Activated CD4-positive, alpha-beta T cell treated with anti-CD3 and anti-CD28 coated beads, Interleukin-2, amount 10 ng/mL, durations not matched to agents 7 days and 5 days (primary cell): ENCODE measurements at places on chromosomes 12 and 14.

- peak; percentile 46 for DNase-seq
These were observed 8.4 kb downstream of the CCDC197 start for GRCh38 chr14:94005324-94006073.

DNA sequence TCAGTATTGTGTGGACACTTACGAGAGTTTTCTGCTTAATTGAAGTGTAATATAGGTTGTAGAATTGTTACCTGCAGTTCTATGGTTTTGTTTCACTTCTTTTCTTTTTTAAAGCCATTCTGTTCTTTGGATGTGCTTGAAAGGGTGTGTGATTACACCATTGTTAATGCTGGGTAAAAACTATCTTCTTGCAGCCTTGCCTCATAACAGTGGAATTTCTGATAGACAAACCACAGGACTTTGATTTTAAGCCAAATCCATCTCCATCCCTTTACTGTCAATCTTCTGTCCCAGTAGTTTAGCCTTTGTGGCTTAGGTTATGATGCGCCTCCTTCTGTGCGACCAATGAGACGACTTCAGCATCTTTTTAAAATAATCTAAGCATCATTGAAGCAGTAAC lies 182.3 kb downstream of the PELI2 start:
- no peak for DNase-seq

GRCh38 chr12:89355243-89356068 lies 3.2 kb upstream of the DUSP6 start:
- no peak for DNase-seq

GRCh38 chr12:49693931-49694444 lies 13.2 kb downstream of the FMNL3 start:
- DNase-seq: no peak

GRCh38 chr12:116613256-116613655 lies 54.1 kb downstream of the MAP1LC3B2 start:
- DNase-seq: no peak

- DNase-seq: no peak
These were observed 93.4 kb downstream of the TSPAN9 start for GRCh38 chr12:3170423-3171194.
